Renal cortex interstitium (tissue), 15 donors: ENCODE measurements at places on chromosomes 6 and 20. TPM values are rescaled to one million over a fixed set of nuclear protein-coding genes. Genes with fewer than 3 reads are reported as not detected.

DNA sequence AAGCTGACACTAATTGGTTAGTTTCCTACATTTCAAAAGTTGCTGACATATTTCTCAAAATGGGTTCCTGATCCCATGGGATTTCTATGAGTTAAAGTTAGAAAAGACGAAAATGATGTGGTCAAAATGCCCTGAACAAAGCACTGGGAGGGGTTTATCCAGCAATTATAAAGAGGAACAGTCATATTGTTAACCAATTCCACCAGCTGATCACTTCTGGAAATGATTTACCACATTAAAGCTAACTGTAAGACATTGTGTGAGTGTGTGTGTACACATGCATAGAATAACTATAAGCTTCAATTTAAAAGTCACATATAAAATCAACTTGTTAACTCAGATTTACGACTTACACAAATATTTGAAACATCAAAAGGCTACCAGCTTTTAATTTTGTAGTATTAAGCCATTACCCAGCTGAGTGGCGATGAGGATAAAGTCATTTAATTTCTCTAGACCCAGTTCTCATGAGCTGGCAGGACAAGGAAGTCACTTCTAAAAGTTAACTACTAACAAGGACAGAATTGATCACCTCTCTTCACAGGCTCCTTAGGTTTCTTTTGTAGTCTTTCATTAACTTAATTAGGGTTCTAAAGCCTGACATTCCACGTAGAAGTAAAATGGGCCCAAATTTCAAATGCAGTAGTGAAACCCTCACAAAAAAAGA, 40.4 kb downstream of the MAN1A1 start:
- DNase-seq: no peak

DNA sequence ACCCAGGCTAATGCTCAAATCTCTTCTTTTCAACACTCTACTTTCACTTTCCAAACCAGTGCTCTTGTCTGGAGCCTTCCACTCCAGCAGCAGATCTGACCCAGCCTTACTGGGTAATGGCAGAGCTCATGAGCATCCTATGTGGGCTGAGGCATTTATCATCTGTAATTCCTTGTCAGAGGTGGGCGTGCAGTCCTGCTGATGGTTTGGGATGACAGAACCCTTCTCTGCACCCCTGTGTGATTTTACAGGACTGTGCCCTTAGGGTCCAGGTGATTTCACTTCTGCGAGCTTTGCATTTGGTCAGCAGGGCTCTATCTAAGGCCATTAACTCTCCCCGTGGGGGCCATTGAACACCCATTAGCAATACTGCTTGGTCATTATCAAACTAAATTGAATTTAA, 55.4 kb downstream of the LAMA4 start:
- DNase-seq: no peak

DNA sequence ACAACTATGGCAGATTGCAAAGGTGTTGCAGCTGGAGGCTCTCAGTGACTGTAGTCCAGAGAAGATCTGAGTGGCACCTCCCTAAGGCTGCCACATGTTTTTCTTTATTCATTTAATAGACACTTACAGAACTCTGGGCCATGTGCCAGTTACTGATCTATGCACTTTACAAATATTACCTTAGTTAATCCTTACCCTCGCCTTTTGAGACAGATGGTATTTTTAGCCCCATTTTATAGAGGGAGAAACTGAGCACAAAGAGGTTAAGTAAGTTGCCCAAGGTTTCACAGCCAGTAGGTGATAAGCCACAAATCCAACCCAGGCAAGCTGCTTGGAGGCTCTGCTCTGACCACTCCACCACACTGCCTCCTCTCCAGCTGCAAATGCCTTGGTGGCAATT, 6.5 kb upstream of the SCRT2 start:
- no peak for DNase-seq

GRCh38 chr6:44166591-44167184, 8.1 kb downstream of the CAPN11 start:
- no peak for DNase-seq

DNA sequence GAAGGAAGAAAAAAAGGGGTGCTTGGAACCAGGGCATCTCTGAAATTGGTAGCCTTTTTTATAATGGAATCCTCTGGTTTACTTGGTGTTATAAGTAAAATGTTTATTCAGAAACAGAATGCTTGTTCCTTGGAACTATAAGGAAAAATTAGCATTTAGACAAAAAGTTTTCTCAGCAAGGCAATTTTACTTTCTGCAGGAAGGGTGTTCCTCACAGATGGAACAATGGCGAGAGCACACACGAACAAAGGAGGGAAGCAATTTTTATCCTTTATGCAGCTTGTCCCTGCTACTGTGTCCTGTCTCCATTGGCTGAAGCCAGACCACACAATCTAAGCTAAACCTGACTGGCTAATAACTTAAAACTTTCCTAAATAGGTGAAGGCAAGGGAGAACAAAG, 22.7 kb upstream of the FANCE start:
- DNase-seq: no peak

DNA sequence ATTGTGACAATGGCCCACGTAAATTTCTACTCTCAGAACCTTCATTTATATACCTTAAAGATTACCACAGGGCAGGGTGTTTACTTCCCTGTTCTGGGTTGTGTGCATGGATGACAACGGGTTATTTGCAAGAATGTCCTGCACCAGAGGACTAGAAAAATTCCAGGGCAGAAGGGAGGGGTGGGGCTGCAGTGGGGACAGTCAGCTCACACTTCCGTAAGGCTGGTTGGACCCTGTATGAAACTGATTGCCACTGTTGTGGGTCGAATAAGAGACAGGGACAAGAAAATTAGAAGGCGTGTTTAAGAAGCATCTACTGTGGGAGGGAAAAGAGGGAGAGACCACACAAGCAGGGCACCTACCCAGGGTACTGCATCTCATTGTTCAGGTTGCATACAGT, 96.5 kb downstream of the SNAP25 start:
- DNase-seq: no peak

GRCh38 chr6:85275338-85275985, 174.4 kb upstream of the NT5E start:
- no peak for DNase-seq

GRCh38 chr6:164419099-164419498, 890.3 kb downstream of the C6orf118 start:
- DNase-seq: no peak

- DNase-seq: no peak
Observed at GRCh38 chr6:113820761-113821160, 36.4 kb upstream of the MARCKS start.

DNA sequence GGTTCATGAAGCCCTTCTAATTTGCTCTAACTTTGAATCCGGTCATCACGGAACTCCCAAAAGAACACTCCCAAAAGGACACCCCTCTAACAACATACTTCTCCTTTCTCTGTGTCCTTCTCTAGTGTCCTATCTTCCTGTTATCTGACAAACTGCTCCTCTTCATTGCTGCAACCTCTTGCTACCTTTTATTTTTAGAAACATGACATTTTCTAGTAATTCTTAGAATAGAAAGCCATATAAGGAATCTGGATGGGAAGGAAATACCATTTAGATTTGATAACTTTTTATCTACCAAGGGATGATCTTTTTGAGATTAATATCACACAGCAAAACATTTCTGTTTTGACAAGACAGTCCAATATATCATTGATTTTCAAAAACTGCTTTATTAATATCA, 63.1 kb downstream of the COL12A1 start:
- no peak for DNase-seq

Gene IRAK1BP1
- 14.6 TPM for polyA plus RNA-seq

Gene TRAPPC3L
- 0.20 TPM for polyA plus RNA-seq

Gene SPINT3
- polyA plus RNA-seq: not detected

Gene BTNL2
- 1.9 TPM for polyA plus RNA-seq
